ENCODE measurements at places on chromosomes 11 and 22.

DNA sequence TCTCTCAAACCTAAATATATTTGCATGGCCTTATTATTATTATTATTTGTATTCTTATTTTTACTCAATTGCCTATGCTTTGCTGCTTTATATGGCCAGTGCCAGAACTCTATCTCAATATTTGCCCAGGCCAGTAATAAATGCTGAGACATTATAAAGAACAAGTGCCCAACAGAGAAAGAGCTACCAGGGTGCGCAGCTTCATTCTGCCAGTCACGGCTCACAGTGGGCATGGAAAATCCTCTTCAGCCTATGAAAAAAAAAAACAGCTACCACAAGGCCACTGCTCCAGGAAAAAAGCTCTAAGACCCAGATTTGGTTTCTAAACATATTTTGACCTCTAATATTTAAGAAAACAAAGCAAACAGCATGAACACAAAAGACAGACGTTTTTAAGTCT lies 1223.6 kb downstream of the LRRC4C start:
- DNase-seq = no peak

- peak; percentile 94 for DNase-seq
These were observed 444 bp upstream of the TSKU start for GRCh38 chr11:76782531-76783293.

- DNase-seq = no peak
These were observed 2.4 kb upstream of the PGM2L1 start for GRCh38 chr11:74400606-74401005.

GRCh38 chr22:27466229-27466628 lies 335.3 kb downstream of the MN1 start:
- DNase-seq = no peak

GRCh38 chr11:7281079-7281478 lies 29.4 kb downstream of the SYT9 start:
- DNase-seq = no peak

- no peak for DNase-seq
These were observed 10.5 kb upstream of the ARHGAP32 start for GRCh38 chr11:129202646-129203045.

GRCh38 chr11:80816966-80817365 lies 1376.1 kb upstream of the TENM4 start:
- DNase-seq = no peak

DNA sequence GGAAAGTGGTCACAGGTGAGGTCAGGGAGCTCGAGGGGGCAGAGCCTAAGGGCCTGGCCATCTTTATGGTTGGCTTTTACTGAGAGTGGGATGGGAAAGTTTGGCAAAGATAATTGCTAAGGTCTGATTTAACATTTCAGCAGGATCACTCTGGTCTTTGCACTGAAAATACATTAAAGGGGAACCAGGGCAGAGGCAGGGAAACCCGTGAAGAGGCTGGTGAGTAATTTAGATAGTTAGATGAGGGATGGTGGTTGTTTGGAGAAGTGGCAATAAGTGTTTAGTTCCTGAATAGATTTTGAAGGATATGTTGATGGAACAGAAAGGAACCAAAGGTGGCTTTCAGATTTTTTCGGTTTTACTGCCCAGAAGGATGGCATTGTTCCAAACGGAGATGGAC lies 50.8 kb downstream of the SCN3B start:
- DNase-seq = no peak

DNA sequence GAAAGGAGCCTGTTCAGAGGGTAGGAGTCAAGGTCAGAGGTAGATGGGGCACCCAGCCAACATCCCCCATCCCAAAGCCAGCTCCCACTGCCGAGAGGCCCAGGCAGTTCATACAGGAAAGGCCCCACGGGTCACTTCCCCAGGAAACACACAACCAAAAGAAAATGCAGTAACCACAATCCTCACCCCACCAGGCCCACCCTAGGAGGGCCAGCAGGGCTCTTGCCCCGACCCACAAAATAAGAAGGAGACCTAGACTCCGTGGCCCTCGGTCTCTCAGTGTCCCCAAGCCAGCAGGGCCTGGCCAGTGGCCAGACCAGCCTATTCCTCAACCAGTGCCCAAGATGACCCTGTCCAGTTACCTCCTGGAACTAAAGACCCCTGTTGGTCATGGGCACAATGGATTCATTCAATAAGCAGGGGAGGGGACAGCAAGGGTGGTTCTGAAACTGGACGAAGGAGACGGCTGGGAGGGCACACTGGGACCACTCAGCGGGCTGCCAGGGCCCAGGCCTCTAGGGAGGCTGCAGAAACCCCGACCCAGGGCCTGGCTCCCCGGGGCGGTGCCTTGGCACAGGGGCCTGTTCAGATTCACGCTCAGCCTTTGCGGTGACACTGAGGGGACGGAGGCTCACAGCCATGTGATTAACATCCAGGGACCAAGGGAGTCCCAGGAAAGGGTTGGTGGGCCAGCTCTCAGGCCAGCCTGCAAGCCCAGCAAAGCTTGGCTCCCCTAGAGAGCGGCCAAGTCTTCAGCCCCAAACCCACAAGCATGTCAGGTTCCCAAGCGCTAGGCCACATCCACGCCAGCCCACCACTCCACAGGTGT lies 5.5 kb downstream of the RAB3IL1 start:
- DNase-seq = no peak

GRCh38 chr11:31824879-31825837 lies 14.0 kb upstream of the PAX6 start:
- peak; percentile 14 for DNase-seq

- no peak for DNase-seq
These were observed 158.2 kb downstream of the BUD13 start for GRCh38 chr11:116614306-116615210.

DNA sequence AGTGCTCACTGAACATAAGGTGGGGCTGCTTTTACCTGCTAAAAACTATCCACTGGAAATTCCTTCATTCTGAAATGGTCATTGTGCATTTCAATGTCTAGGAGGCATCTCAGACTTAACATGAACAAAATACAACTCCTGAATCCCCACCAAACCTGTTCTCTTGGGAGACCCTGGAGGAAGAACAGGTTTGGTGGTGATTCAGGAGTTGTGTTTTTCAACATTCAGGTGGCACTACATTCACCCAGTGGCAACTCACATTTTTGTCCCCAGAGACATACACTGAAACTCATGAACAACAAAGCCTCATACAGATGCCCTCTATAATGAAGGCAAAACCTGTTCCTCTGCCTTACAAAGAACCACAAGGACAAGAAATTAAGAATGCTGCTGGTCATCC lies 64.3 kb upstream of the CYP2D6 start:
- no peak for DNase-seq

DNA sequence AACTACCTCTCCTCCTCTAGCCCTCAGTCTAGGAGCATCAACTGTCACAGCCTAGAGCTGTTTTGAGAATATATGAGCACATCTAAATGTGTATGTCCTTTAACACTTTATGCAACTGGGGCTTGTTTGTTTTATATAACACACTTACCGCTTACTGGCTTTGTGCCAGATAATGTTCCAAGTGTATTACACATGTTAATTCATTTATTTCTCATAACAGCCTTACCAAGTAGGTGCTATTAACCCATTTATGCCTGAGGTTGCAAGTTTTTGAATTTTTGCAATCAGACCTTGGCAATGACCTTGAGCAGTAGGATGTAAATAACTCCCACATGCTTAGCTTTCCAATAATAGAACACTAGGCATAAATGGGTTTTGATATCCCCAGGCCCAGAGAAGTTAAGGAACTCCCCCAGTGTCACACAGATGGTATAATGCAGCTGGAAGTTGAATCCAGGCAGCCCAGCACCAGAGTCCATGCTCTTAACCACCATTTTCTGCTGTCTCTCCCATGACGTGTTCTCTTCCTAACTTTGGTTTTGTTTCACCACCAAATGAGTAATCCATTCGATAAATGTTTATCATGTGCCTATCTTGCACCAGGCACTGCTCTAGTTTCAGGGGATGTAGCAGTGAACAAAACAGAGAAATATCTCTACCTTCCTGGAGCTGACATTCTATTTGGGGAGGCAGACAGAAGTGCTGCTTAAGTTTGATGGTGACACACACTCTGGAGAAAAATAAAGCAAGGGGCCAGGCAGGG lies 23.1 kb downstream of the PRDM11 start:
- DNase-seq = no peak

DNA sequence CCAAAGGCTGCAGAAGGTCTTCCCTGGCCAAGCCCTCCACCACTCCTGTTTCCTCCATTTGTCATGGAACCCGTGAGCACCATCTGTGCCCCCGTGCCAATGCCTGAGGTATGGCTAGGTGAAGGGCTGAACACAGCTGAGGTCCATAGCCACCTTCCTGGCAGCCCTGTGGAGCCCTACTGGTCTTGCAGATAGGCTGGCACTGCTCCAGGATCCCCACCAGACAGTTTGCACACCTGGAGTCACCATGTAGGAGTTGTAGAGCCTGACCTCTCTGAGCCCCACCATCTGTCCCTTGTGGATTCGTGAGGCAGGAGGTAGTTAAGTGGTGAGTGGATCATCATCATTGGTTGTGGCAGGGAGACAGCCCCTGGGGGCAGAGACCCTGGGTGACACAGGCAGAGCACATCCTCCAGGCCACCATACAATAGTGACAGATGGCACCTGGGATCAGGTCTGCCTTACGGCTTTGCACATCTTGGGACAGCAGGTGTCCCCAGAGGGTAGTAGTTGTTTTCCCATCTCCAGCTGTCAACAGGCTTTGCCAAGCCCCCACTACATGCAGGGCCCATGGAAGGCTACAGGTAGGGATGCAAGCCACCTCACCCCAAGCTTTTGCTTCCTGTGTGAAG lies 52.5 kb upstream of the SUSD2 start:
- DNase-seq = no peak

DNA sequence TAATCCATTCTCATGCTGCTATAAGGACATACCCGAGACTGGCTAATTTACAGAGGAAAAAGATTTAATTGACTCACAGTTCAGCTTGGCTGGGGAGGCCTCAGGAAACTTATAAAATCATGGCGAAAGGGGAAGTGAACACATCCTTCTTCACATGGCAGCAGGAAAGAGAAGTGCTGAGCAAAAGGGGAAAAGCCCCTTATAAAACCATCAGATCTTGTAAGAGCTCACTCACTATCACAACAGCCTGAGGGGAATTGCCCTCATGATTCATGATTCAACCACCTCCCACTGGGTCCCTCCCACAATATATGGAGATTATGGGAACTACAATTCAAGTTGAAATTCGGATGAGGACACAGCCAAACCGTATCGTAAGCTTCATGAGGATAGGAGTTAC lies 3.8 kb upstream of the CYB5R2 start:
- DNase-seq = no peak

DNA sequence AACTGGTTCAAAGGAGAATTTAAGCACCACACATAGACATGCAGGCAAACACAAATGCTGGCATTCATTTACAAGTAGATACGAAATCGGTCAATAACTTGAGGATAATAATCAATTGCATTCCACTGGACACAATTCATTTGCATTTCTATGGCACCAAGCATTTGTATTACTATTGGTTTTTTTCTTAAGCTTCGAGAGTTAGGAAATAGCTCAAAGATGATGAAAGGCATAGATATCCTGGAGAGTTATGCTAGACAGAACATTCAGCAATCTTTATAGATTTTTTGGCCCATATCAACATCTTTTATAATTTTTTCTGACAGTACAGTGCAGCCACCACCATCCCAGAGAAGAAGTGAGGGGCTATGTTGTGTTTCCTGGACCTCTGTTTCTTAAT lies 544.4 kb downstream of the MIAT start:
- no peak for DNase-seq

GRCh38 chr11:93921695-93922468 lies 71.5 kb upstream of the VSTM5 start:
- peak; percentile 49 for DNase-seq

All from nephron progenitor cell (in vitro differentiated cells).